ENCODE measurements at places on chromosomes 2 and 18.

DNA sequence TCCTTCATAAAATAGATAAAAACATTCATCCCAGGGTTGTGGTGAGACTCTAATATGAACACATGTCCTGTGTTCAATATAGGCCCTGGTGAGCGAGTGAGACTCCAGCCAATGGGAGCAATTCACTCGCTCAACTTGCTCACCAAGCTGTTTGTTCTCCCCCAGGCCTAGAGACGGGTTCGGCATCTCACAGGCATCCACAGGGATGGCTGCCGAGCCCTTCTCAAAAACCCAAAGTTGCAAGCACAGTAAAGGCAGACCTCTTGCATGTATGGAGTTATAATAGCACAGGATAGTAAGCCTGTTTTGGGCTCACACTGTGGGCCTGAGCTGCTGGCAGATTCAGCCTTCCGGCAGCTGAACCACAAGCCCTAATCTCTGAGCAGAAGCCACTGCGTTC is 15.7 kb downstream of the PARD6G start:
- DNase-seq: no peak

GRCh38 chr2:10668402-10669012 is 21.3 kb downstream of the NOL10 start:
- DNase-seq: peak; percentile 29

- DNase-seq: no peak
Measured at GRCh38 chr2:84969511-84970209, 1.3 kb upstream of the KCMF1 start.

DNA sequence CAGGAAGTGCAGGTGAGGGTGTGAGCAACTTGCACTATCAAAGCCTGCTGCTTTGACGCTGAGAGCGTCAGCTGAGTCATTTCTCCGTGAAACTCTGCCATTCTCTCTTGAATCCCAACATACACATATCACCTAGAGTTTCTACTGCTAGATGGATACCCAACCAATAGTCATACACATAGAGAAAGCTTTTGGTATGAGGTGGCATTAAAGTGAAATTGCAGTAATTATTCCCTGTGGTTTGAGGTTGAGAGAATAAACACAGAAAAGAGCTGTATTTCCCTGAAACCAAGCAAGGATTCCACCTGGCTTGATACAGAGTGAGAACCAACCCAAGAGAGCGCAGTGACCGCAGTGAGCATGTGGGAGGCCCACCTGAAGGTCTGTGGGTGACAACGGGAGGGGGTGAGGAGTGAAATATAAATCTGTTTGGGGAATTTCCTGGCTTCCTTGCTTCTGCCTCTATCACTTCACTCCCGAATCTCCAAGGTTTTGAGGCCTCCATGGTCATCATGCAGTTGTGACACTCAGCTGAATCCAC is 28.8 kb upstream of the TMEM18 start:
- DNase-seq: no peak

- no peak for DNase-seq
Measured at GRCh38 chr18:24995056-24995455, 356.9 kb downstream of the ZNF521 start.

- no peak for DNase-seq
Measured at GRCh38 chr2:240886678-240887609, 9.0 kb downstream of the MAB21L4 start.

DNA sequence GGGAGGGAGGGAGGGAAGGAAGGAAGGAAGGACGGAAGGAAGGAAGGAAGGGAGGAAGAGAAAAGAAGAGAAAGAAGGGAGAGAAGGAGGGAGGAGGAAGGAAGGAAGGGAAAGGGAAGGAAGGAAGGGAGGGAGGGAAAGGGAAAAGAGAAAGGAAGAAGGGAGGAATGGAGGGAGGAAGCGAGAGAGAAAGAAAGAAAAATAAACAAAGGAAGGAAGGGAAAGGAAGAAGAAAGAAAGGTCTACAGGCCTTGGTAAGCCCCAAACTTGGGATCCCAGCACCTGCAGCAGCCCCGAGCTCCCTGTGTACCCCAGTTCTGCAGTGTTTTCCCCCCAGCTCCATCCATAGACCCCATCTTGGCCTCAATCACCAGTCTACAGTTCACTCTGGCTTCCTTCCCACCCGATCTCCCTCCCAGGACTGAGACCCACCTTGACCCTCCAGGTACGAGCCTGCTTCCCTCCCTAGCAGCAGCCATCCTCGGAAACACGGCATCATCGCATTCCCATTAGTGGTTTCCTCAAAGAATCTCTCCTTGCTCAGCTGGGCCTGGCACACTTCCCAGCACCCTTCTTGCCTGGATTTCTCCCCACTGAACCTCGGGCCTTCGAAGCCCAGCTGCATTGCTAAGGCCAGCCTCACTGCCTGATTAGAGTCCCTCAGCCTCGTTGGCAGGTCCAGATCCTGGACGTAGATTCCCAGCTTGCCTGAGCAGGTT is 46.1 kb upstream of the SH3BP4 start:
- DNase-seq: no peak

DNA sequence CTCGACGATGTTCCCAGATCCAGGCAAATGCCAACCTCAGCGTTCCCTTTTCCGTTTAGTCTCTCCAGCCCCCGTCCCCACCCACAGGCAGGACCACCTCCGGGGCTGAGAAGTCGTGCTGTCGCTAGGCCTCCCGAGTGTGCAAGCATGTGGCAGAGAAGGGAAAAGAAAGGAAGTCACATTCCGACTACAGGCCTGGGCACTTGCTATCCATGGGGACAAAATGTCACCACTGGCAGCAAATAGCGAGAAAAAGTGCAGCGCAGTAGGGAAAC is 420 bp downstream of the PIGN start:
- DNase-seq: no peak

DNA sequence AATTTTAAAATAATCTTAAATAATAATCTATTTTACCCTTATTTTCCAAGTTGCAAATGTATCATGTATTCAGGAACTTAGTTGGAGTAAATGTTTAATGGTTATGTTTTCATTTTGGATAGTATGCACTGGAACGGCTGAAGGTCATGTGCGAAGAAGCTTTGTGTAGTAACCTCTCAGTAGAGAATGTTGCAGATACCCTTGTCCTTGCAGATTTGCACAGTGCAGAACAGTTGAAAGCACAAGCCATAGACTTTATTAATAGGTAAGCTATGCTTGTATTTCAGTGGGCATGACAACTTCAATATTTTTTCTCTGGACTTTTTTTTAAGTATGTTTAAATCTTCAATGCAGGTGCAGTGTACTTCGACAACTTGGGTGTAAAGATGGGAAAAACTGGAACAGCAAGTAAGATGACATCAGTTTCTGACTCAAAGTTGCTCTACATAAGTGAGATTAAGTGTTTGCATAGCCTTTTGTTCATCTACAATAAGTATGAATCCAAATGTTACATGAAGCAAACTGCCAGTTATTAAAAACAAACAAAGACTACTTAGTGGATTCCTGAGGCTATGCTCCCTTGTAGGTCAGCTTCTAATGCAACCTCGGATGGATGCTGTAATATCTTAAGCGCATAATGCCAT is 63.1 kb downstream of the SPOPL start:
- DNase-seq: no peak

DNA sequence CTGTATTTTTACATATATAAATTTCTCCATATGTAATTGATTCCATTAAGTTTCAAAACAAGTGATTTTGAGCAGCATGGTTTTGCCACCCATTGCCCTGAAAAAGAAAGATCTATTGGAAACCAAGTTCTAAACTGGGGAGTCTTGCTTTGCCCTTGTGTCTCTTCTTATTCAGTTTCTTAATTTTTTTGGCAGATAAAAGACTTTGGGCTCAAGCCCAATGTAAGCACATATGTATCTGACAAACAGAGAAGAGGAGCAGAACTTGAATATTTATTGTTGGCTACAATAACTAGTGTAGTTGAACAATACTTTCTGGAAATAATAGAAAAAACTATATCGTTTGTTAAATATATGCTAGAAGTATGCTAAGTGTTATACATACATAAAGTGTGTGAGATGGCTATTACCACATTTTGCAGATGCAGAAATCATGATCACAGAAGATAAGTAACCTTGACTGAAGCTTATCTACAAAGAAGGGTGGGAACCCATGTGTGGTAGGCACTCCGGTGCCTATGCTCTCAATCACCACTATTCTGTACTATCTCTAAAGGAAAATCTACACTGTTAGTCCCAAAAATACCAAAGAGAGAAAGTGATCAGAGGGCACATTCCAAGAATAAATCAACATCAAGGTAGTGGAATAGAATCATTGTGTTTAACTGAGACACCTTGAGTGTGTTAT is 109.1 kb downstream of the PLA2R1 start:
- DNase-seq: no peak

DNA sequence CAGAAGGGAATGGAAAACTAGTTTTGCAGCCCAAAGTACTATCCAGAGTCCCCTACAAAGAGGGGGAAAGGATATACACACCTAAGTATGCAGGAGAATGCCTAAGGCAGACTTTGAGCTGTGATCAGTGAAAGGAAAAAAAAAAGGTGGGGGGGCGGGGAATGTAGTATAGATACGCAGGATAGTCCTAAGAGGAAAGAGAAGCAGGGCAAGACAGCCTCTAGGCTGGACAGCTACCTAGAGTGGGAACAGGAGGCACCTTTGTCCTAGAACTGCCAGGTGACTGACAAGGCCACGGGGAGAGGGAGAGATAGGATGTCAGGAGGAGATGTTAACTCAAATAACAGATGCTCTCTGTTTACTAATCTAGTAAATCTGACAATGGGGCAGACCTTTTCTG is 6.0 kb downstream of the REEP1 start:
- DNase-seq: no peak

DNA sequence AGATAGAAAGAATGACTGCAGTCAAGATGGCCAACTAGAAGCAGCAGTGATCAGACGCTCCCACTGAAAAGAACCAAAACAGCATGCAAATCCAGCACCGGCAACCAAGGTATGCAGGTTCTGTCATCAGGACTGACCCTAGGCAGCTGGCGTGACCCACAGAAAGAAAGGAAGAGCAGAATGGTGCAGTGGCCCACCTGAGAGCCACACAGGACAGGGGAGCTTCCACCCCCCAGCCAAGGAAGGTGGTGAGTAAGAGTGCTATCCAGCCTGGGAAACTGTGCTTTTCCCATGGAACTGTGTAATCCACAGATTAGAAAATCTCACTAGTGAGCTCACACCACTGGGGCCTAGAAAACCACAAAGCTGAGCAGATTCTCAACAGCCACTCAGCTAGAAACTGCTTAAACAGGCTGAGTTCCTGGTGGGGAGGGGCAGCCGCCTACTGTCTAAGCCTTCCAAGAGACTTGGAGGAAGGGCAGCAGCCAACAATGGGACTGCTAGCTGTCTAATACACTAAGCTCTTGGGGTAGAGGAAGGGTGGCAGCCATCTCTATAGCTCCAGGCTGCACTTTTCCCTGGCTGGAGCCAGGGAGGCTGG is 127.9 kb downstream of the EVA1A start:
- no peak for DNase-seq

Data from AG09319 (cell line).